Uterus (tissue), 4 donors: ENCODE measurements at places on chromosomes 2 and 18.

DNA sequence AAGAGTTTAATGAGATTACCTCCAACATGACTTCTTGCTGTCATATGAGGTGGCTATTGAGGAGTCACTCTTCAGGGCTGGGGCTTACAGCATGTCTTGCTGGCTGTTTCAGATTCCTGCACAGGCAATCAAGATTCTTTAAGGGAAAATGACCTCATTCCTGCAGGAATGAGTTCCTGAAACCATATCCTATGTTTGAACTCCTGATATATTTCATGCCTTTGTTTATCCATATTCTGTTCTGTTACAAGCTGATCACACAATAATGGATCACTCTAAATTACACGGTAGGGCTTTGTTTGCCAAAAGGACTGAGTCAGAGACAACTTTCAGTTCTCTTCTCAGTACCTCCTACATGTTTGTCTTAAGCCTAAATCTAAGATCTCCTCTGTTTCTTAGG is 879.8 kb upstream of the PIK3C3 start:
- no peak for DNase-seq

- no peak for DNase-seq
Measured at GRCh38 chr2:152620208-152620607, 97.1 kb downstream of the PRPF40A start.

GRCh38 chr2:203972066-203972465 is 35.5 kb downstream of the ICOS start:
- DNase-seq: no peak

DNA sequence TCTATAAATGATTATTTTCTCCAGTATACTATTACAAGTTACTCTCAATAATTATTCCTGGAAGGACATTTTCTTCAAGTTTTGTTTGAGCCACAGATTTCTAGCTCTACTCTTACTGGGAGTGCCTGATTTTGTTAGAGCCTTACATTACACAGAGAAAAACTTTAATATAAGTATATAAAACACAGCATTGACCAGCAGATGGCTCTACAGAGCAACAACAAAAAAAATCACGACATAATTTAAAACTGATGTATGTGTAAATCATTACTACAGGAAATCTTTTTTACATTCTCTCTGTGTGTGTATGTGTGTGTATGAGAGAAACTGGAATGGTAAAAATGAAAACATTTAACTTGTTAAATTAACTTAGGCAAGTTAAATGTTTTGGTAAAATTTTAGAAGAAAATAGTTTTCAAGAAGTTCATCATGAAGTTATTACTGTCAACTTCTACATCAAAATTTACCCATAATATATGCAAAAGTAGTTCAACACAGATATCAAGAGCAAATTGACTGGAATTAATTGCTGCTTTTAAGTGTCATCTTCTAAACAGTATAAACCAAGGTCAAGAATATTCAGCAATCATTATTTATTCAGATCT is 103.3 kb downstream of the MDH1 start:
- peak; percentile 22 for DNase-seq

- no peak for DNase-seq
Measured at GRCh38 chr2:133968446-133968845, 285.4 kb upstream of the MGAT5 start.

DNA sequence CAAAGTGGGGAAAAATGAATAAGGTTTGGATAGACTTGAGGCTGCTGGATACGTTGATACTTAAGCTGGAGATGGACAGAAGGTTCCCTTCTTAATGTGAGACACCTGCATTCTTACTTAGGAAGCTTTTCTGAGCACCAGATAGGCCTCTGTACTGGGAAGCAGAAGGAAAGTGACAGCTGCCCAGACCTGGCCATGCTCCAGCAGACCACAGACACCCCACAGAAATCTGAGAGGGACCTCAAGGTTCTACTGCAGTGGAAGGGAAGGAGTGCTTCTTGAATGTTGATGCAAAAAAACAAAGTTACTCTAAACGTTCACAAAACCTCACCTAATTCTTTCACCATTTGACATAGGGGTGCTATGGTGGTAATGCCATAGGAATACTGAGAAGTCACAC is 642.1 kb upstream of the ID2 start:
- DNase-seq: no peak

GRCh38 chr2:30629866-30630265 is 177.4 kb downstream of the CAPN13 start:
- no peak for DNase-seq

- no peak for DNase-seq
Measured at GRCh38 chr18:61201511-61201910, 131.7 kb upstream of the CDH20 start.

GRCh38 chr2:16117791-16118610 is 177.7 kb downstream of the MYCN start:
- DNase-seq: no peak

GRCh38 chr18:76476665-76477561 is 18.1 kb downstream of the ZNF516 start:
- no peak for DNase-seq

GRCh38 chr2:97953853-97954252 is 41.9 kb downstream of the TMEM131 start:
- no peak for DNase-seq

DNA sequence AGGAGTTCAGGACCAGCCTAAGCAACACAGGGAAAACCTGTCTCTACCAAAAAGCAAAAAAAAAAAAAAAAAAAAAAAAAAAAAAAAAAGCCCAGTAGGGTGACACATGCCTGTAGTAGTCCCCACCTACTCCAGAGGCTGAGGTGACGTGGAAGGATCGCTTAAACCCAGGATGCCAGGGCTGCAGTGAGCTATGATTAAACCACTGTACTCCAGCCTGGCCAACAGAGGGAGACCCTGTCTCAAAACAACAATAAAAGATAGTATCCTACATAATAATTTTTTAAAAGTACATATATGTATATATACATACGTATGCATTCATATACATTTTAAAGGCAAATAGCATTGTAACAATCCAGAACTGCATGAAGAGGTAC is 51.7 kb downstream of the SOS1 start:
- DNase-seq: no peak

DNA sequence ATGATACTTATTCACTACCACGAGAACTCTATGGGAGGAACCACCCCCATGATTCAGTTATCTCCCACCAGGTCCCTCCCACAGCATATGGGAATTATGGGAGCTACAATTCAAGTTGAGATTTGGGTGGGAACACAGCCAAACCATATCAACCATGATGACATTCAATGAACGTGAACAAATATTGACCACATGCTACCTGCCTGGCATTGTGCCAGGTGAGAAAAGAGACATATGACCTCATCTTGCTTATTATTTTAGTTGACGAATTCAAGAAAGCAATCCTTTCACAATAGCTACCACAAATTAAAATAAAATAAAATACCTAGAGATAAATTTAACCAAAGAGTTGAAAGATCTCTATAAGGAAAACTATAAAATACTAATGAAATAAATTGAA is 286.5 kb upstream of the CRIM1 start:
- no peak for DNase-seq

DNA sequence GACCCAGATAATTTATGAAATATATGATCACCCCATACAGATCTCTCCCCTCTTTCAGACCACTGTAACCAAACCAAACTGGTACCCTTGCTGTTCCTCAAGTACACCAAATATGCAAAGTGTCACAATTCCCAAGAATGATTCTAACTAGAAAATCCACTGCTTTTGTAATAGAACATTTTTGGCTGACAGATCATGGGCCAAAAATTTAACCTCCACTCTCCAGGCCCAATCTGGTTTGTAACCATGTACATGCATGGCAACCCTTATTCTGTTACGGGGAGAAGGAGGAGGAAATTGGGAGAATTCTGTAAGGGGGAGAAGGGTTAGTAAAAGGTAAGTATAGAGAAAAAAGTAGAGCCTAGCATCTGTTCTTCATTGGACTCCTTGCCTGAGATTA is 62.0 kb downstream of the IKZF2 start:
- no peak for DNase-seq

GRCh38 chr18:1050012-1050657 is 145.5 kb downstream of the ADCYAP1 start:
- no peak for DNase-seq

DNA sequence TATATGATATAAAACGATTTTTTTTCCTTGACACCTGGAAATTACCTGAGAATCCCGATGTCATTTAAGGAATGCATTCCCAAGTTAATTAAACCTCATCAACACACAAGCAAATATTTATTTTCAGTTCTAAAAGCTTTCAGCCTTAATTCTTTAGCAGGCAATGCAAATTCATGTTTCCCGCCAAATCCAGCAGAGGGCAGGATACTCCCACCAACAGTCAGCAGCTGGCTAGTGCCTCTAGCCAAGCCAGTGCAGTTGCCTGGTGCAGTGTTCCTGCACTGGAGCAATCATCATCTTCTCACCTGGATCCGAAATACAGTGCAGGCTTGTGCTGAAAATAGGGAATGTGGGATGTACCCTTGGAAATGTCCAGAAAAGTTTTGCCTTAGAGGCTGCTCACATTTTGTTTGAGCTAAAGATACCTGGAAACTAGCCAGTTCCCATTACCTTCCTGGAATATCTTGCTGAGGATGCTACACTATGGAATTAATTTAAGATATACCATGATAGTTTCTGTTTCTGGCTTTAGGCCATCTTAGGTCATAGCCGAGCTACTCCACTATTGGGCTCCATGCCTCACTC is 48.4 kb upstream of the CYTIP start:
- DNase-seq: peak; percentile 18

GRCh38 chr2:239096676-239097427 is 249.0 kb downstream of the TWIST2 start:
- DNase-seq: no peak

- DNase-seq: no peak
Measured at GRCh38 chr18:62037989-62038778, 145.4 kb upstream of the RNF152 start.
